MG63 (cell line): ENCODE measurements at places on chromosomes 3 and 15. TPM values are rescaled to one million over a fixed set of nuclear protein-coding genes. Genes with fewer than 3 reads are reported as not detected.

GRCh38 chr3:141489203-141489602, 2.4 kb downstream of the RASA2 start:
- DNase-seq, result no peak

DNA sequence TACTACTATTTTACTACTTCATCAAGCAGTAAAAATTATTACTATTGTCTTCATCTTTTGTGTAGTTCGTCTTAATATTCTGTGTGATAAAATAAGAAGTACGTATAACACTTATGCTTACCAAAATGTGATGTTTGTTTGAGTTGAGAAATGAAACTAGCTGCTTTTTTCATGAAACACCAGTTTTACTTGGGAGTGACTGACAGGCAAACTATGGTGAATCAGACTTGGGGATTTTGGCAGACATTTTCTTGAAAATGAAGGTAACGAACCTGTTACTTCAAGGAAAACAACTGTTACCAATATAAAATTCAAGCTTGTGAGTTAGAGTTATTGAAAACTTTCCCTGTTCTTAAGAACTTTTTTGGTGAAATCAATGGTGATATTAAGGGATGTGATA, 10.3 kb downstream of the U2SURP start:
- DNase-seq, result no peak

DNA sequence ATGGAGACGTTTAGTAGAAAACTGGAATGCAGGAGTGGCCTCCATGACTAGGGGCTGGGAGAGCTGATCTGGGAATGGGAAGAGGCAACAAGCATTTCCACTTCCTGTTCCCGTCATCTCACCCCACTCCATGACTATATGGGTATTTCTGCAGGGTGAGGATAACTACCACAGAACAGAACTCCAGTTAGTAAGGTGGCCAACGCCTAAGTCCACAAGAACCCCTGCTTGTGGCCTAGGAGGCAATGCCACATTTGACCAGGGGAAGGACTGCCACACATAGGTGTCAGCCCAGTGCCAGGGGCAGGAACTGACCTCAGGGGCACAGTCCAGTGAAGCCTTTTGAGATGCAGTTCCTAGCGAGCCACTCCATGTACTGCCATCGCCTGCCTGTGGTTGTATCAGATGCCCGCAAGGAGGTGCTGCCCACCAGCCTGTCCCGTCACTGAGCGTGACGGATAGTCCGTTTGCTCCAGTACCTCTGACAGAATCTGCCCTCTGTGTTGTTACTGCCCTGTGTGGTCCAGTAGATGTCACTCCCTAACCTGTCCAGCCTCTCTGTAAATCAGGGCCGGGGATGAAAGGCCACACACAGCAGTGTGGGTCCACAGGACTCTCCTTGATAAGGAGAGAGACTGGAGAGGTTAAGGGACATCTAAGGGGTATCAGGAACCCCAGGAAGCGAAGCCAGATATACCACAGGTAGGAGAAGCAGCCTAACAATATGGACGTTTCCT, 3.5 kb upstream of the MTFMT start:
- DNase-seq, result peak; percentile 60

Gene MED12L
- total RNA-seq, result not detected in 2 replicates

GRCh38 chr15:73352082-73352481, 16.7 kb downstream of the HCN4 start:
- DNase-seq, result no peak

GRCh38 chr15:75459581-75459980, 8.1 kb upstream of the SIN3A start:
- no peak for DNase-seq

- no peak for DNase-seq
These were observed 21.7 kb downstream of the ALS2CL start for GRCh38 chr3:46671541-46672348.

Gene CCNB2
- total RNA-seq, result 89.4 and 94.5 TPM in 2 replicates

DNA sequence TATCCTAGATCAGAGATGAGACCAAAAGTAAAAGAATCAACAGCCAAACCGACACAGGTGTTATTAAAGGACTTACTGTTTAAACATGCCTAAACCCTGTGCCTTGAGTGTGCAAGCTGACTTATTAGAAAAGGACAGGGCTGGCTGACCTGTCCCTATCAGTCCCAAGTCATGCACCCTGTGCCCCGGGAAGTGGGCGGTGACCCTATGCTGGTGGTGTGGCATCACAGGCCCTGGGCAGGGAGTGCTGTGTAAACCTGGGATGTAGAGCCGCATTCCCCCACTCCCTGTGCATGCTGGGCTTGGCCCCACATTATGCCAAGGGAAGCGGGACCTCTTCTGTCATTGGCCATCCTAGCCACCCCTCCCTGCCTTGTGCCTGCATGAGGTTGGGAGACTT, 10.6 kb downstream of the DNAJA4 start:
- no peak for DNase-seq

Gene CLDN16
- not detected in 2 replicates for total RNA-seq

GRCh38 chr3:41075975-41076374, 123.3 kb upstream of the CTNNB1 start:
- no peak for DNase-seq

Gene NR1I2
- total RNA-seq, result not detected in 2 replicates

Gene AAGAB
- 63.7 and 68.1 TPM in 2 replicates for total RNA-seq

Gene KLHL40
- total RNA-seq, result not detected in 2 replicates

GRCh38 chr15:82568986-82569385, 28.7 kb upstream of the RPS17 start:
- DNase-seq, result no peak

DNA sequence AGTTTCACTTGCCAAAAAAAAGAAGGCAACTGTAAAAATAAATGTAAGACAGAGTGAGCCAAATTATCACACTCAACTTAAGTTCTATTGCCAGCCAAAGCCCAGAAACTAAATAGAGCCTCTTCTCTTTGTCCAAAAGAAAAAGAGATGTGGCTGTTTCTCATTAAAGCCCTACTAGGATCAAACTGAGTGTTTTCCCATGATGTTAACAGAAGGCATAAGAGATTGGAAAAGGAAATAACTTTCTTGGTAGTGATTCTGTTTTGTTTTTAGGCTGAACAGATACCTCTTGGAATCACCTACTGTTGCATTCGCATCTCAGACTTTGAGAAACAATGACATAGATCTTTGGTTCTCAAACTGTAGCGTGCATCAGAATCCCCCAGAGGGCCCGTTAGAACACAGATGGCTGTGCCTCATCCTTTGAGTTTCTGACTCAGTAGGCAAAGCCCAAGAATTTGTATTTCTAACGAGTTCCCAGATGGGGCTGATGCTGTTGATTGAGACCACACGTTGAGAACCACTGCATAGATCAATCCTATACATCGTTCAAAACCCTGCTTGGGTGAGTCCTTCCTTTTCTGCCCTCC, 42.5 kb upstream of the SRGAP3 start:
- no peak for DNase-seq

DNA sequence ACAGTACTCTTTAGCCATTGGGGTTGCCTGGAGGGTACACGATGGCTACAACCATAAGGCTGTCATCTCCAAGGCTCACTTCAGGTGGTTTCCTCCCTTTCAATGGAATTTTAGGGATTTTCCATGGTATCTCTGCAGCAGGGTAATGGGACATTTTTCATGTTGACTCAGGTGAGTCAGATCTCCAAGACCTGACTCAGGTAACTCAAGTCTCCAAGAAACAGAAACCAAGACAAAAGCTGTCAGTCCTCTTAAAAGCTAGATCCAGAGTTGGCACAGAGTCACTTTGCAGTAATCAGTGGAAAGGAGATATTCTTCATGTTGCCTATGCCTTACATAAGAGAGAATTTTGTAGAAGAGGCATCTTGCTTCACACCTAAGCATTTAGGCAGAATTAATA, 375.8 kb upstream of the ARPP21 start:
- DNase-seq, result no peak

GRCh38 chr3:193938613-193939012, 197.3 kb upstream of the HES1 start:
- no peak for DNase-seq

GRCh38 chr3:175620093-175620492, 761.0 kb downstream of the NAALADL2 start:
- DNase-seq, result no peak

Gene SLC24A5
- not detected in 2 replicates for total RNA-seq

Gene C3orf85
- total RNA-seq, result not detected in 2 replicates

GRCh38 chr3:33128706-33129105, 14.9 kb downstream of the CRTAP start:
- no peak for DNase-seq

DNA sequence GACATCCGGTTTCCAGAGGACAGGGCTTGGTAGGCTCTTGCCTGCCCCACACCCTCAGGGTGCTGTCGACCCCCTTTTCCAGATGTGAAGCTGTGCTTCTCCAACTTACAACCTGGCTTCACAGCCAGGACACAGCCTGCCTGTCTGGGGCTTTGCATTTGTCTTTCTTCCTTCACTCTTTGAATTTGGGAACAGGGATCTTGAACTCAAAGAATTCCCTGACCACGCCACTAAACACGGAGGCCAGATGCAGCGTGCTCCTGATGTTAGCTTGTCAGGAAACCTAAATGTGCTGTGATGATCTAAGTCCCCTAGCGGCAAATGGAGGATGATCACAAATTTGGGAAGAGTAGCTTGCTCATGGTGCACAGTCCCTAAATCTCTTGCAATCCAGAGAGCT, 244.8 kb upstream of the RGMA start:
- peak; percentile 10 for DNase-seq

Gene A4GNT
- total RNA-seq, result not detected in 2 replicates

DNA sequence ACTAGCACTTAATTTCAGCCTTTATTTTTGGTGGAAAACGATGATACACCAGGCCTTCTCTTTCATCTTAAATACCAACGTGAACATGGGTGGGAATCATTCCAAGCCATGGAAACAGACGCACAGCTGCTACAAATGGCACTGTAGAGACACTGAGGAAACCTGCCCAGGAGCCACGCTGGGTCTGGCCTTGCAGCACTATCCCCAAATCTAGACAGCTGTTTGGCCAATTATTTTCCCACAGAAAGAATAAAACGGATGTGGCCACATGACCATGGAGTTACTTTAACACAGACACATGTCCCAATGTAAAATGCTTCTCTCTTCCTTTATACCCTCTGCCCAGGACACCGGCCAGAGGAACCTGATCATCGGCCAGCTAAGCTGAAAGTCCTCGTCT, 83.6 kb upstream of the OCA2 start:
- no peak for DNase-seq

GRCh38 chr15:83379579-83379959, 67.6 kb upstream of the SH3GL3 start:
- DNase-seq, result peak; percentile 84

Gene FAM107A
- total RNA-seq, result 40.7 and 47.1 TPM in 2 replicates

DNA sequence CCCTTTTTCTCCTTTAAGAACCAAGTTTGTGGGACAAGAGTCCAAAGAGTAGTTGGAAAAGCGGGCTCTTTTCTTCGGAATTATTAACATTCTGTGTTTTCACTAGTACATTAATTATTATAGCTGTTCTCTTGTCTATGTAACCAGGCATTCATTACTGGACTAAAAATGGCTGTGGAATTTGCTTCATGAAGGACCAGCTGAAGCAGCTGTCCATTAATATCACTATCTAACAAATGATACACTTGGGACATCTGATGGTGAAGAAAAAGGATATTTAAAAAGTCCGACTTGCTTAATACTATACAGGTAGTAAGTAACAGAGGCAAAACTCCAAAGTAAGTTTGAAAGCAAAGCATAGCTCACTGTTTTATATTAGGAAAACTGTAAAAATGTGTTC, 728.9 kb upstream of the DPPA4 start:
- no peak for DNase-seq
